ENCODE measurements at places on chromosomes 1 and 21.

GRCh38 chr1:232894436-232894835 is 56.0 kb upstream of the NTPCR start:
- H3K27ac ChIP-seq, result no peak overlapping the region
- no peak for DNase-seq
- H3K27me3 ChIP-seq, result no peaks in the 10 kb centered on the region
- peaks cover 24% of the 10 kb centered on the region for H3K4me1 ChIP-seq
- no peak overlapping the region for H3K4me3 ChIP-seq

DNA sequence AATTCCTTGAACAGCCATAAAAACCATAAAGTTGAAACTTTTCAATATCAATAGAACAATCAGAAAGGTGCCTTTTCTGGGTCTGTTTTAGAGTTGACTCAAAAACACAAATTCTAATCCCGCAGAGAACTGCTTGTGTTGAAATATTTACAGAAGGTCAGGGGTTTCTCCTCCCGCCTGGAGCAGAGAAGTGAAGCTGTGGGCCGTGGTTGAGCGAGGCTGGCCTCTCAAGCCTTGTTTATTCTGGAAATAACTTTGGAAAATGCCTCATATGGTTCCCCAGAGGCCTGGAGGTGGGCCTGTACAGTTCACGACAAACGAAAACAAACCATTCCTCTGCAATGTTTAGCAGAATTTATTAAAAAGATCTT is 90.8 kb upstream of the ERRFI1 start:
- peaks cover 79% of the 10 kb centered on the region for H3K4me1 ChIP-seq
- H3K36me3 ChIP-seq, result no peaks in the 10 kb centered on the region
- DNase-seq, result no peak

- no peak for DNase-seq
- H3K4me3 ChIP-seq, result no peak overlapping the region
- no peaks in the 10 kb centered on the region for H3K36me3 ChIP-seq
- H3K27me3 ChIP-seq, result peaks cover 5% of the 10 kb centered on the region
- H3K4me1 ChIP-seq, result no peaks in the 10 kb centered on the region
Measured at GRCh38 chr1:91997607-91998195, 32.1 kb upstream of the EPHX4 start.

DNA sequence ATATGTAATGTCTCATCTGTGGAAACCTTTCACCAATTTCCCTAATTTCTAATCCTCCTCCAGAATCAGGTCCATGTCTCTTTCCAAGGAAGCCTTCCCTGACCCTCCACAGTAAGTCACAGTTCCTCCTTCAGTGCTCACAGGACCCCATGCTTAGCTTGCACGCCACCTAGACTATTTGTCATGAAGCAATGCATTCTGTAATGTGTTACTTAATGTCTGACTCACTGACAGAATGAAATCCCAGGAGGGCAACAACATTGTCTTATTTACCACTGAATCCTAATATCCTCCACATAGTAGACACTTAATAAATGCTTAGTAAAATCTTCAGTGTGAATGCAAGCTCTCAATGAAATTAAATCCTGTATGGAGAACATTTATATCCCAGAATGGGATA is 245.9 kb upstream of the PLD5 start:
- H3K4me1 ChIP-seq, result no peaks in the 10 kb centered on the region
- H3K36me3 ChIP-seq, result no peaks in the 10 kb centered on the region

DNA sequence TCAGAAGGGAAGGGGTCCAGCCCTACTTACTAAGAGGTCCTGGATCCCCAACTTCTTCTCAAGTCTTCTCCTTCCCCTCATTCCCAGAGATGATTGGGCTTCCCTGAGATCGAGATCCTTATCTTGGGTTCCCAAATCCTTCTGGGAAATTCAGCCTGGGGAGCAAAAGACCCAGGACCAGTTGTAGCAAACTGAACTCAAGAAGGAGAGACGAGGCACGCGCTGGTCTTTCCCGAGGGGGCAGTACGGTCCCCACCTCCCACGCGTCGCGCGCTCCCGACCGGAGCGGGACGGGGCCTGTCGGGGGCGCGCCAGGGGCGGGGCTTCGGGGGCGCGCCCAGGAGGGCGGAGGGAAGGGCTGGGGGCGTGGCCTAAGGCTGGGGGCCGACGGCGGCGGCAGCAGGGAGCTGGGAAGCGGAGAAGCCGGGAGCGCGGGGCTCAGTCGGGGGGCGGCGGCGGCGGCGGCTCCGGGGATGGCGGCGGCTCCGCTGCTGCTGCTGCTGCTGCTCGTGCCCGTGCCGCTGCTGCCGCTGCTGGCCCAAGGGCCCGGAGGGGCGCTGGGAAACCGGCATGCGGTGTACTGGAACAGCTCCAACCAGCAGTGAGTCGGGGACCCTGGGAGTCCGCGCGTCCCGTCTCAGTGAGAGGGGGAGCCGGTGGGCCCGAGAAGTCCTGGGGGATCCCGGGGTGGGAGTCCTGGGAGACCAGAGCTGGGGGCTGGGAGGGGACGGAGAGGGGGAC is at the start of gene EFNA3:
TSS of gene EFNA3 (plus strand) at position 369 of the 741 bp plus-strand sequence. CDS start at position 474, 105 bp downstream.
- H3K4me3 ChIP-seq, result peak within 1 kb of the TSS; percentile 66
- H3K36me3 ChIP-seq, result peaks cover 5% of the 10 kb centered on the region
- no peak within 1 kb of the TSS for H3K27ac ChIP-seq
- H3K27me3 ChIP-seq, result peaks cover 22% of the 10 kb centered on the region

- H3K4me1 ChIP-seq, result peaks cover 77% of the 10 kb centered on the region
- no peaks in the 10 kb centered on the region for H3K27me3 ChIP-seq
- no peak for DNase-seq
- no peaks in the 10 kb centered on the region for H3K36me3 ChIP-seq
- peak overlapping the region; percentile 61 for H3K4me3 ChIP-seq
Measured at GRCh38 chr1:94095112-94095637, 25.8 kb downstream of the ABCA4 start.

GRCh38 chr21:41438425-41439113 is 12.5 kb downstream of the MX1 start:
- DNase-seq, result no peak
- no peaks in the 10 kb centered on the region for H3K4me1 ChIP-seq
- no peaks in the 10 kb centered on the region for H3K27me3 ChIP-seq
- H3K36me3 ChIP-seq, result peaks cover 9% of the 10 kb centered on the region

Measured in chondrocyte (in vitro differentiated cells).